ENCODE measurements at places on chromosomes 1 and 21.

DNA sequence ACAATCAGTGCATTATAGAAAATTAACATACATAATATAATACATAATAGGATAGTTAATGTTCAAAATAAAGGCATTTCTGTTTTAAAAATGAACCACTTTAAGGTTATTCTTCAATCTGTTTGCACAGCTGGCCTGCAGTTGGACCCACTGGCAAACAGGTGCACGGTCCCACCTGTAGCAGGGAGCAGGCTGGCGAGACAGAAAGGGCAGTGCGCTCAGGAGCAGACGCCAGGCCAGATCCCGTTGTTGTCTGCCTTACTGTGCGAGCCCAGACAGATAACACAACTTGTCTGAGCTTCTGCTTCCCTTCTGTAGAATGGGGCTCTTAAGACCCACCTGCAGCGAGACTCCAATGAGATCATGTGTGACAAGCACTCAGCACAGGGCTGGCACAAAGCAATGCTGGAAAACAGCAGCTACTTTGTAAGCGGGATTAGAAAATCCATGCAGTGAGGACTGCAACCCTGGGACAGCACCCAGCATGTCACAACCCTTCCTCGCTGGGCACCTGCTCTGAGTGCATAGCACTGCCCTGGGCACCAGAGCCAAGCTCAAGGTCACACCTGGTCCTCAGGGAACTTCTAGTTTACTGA, 33.5 kb downstream of the VPS26C start:
- DNase-seq: no peak

- DNase-seq: peak; percentile 84
These were observed 14.3 kb upstream of the DDX59 start for GRCh38 chr1:200684015-200684414.

DNA sequence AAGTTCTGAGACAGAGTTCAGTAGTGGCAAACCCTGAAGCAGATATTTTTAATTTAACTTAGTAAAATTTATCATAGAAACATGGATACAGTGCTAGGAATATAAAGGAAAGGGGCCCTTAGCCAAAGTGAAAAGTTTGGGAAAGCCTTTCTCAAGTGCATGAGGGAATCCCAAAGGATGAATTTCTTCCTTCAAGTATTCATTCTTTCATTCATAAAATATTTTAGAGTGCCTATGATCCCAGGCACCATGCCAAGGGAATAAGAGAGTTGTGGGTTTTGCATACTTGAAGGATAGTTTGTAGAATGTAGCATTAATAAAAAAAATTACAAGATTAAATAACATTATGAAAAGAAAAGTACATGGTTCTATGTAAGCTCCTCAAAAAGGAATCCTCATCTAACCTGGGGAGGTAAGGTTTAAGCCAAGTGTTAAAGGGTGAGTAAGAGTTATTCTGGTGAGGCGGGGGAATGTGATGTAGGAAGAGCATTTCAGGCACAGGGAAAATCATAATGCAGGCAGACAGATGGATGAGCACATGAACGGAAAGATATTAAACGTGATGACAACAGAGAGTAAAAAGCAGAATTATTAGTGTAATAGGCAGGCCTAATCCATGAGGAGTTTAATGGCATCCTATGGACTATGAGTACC, 40.4 kb upstream of the NTNG1 start:
- no peak for DNase-seq

DNA sequence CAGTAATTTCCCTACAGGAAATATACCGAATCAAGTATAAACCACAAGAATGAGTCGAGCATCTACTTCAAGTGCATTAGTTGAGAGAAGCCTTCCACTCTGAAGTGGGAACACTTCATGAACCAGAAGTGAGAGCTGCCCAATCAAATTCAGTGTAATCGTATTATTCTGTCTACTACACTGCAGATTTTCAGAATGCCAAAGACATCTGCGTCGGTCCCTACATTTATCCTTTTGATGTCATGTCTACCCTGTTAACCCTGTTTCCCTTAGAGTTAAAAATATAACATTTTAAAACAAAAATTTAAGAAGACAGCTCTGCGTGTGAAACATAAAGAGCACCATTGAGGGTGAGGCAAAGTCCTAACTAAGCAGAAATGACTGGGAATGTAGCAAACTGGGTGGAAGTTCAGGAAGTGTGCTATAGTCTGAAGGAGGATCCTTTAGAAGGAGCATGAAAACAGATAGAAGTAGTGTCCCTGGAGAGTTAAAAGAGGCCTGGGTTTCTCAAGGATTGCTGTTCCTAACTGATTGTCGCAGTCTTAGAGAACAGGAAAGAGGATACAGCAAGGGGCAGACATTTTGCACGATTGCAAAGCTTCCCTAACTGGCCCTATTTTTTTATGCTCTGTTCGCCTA, 291.2 kb downstream of the PTPRC start:
- DNase-seq: peak; percentile 50

DNA sequence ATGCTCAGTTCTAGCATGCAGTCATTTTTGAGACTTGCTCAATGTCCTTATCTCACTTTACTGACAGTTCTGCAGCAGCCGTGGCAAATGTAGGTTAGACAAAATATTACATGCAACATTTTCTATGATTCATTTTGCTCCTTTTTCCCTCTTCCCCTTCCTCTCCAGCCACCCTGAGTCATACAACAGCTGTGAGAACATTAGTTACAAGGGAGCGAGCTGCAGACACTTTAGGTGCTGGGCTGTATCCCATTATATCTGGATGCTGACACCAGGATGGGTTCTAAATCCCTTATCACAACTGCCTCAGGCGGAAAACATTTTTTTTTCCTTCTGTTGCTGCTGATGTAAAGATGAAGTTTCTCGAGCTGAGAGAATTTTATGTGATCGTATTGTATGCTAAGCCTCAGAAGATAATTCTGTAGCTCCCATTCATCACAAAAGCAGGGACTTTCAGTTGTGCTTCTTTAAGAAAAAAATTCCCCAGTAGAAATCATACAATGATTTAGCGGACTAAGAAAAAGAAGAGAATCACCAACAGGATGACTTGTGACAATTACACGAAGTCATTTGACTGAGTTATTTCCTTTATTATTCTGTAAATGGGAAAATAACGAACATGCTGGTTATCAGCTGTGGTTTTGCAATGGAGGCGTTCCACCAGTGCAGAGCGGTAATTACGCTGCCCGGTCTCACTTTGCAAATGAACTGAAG, 345.0 kb downstream of the DISC1 start:
- peak; percentile 45 for DNase-seq

DNA sequence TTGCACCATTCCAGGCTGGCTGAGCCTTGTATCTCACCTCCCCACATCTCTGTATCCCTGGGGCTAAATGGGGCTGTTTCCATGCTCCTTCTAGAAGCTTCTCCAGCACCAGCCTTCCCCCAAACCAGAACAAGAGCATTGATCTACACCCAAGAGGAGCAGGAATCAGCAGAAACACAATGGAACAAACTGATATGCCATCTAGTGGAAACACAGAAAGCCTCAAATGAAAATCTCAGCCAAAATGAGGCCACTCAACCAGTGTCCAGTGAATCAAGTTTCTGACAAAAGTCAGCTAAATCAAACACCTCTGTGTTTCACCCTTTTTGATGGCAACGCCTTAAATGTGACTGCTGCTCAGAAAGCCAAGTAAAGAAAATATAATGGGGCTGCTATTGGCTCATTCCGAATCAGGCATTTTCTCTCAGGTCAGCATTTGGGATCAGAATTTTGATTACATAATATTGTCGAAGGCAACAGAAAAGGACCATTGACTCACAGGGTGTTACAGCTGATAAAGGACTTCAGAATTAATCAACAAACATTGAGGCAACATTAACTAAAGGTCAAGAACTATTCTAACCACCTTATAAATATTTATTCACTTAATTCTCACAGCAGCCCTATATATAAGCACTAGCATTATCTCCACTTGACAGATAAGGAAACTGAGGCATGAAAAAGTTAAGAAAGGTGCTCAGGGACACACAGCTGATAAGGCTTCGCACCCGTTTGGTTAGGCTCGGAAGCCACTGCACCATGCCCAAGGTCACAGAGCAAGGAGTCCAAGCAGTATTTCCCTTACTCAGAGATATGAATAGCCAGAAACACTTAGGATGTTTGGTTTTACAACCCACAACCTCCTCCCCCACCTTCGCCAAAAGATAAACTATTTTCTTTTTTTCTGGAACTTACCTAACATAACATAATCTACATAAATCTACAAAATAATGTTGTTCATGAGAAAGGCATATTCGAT, 85.8 kb upstream of the KCNJ15 start:
- DNase-seq: no peak

DNA sequence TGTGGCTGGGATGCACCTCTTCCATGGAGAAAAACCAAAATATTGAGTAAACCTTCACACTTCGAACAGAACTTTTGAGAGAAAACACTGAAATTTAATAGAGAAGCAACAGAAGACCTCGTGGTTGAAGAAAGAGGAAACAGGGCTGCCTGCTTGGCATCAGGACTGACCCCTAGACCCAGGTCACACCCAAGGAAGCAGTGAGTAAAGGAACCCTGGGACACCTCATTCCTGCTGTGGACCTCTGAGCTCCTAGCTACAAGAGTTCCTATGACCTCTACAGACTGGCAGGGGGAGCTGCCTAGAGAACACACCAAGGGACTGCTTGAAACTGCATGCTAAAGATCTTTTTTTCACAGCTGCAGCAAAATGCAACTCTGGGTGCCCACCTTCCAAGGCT, 67.8 kb downstream of the FASLG start:
- DNase-seq: no peak
